ENCODE measurements at places on chromosomes 2 and 18.

GRCh38 chr2:192007581-192008228 is 160.8 kb upstream of the CAVIN2 start:
- DNase-seq = no peak

DNA sequence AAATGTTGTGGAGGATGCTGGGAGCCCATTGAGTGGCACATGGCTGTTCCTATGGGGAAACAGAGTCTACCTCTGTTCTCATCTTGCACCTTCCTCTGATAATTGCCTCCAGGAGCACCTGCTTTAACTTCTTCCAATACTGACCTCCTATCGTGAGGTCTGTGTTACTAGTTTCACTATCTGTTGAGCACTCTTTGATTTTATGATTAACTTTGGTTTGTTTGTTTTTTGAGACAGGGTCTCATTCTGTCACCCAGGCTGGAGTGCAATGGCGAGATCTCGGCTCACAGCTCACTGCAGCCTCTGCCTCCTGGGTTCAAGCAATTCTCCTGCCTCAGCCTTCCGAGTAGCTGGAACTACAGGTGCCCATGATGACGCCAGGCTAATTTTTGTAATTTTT is 12.1 kb upstream of the RFX8 start:
- no peak for DNase-seq

DNA sequence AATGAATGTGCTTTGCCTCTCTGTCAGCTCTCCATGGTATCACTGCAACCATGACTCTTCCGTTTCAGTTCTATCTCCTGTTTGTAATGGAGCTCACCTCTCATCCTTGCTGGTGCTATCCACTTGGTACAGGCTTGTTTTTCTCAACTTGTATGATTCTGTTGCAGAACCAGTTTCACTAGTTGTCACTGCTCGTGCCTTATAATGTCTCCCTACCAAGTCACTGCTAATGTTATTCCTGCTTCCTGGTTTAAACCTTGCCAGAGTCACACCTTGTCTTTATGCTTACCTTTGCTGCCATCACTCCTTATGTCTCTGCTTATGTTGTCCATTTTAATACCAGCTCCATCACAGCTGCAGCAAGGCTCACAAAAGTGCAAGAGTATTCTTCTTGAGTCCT is 1191.0 kb upstream of the LRRTM1 start:
- no peak for DNase-seq

GRCh38 chr2:235583144-235583543 is 89.3 kb downstream of the AGAP1 start:
- no peak for DNase-seq

GRCh38 chr2:38932586-38932985 is 42.9 kb downstream of the ARHGEF33 start:
- no peak for DNase-seq

DNA sequence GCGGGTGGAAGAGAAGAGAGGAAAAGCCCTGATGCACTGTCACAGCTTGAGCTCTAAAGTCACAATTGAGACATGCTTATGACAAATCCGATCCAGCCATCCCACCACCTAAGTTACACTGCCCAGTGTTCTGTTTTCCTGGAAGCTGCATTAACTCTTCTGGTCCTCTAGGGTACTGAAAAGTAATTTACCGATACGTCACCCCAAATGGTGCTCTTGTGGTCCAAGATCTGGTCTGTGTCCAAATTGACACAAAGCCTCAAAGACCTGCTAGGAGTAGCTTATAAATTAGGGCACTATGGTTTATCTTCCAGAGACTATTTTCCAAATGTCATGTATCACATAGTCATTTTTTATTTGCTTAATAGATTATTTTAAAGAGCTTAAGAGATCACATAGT is 186.7 kb upstream of the ETAA1 start:
- no peak for DNase-seq

DNA sequence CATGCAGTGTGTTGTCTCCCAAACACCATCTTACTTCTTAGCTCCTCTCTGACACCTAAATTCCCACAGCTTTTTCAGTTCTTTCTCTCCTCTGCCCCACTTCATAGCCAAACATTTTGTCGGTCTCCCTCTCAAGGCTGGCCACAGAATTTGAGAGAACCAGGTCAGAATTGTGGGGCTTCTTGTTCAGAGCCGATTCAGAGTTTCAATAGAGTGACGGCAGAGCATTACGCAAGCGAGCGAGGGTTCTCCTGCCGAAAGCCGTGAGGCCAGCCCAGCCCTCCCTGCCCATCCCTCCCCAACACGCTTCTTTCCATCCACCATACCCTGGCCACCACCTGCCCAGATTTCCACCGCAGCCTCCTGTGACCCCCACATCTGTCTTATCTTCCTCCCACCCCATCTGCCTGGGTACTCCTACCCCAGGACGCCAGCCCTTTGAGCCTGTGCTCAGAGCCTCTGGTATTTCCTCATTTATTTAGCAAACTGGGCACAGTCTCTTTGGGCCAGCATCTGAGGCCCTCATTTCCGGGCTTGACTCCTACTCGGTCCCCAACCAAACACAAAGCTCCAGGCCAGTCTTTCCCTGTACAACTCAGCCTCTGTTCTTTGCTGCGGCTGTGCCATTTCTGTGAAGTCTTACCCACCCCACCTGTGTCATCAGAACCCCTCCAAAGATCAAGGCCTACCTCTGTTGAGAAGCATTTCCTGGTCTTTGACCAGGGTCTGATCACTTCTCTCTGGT is 70.0 kb upstream of the MAP4K4 start:
- no peak for DNase-seq

DNA sequence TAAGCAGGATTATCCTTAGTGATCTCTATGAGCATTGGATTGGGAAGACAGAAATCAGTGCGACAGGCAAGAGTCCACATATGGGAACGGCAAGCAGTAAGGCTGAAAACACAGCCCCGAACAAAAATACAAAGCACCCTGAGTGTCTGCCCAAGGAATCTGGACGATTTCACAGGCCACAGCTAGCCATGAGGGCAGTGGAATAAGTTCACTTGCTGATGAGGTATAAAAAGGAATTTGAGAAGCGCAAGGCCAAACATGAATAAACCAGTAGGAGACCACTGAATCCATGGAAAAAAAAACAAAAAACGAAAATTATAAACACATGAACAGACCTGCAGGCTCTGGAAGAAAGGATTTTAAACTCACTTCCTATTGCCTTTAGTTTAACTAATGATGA is 24.3 kb downstream of the WDSUB1 start:
- no peak for DNase-seq

DNA sequence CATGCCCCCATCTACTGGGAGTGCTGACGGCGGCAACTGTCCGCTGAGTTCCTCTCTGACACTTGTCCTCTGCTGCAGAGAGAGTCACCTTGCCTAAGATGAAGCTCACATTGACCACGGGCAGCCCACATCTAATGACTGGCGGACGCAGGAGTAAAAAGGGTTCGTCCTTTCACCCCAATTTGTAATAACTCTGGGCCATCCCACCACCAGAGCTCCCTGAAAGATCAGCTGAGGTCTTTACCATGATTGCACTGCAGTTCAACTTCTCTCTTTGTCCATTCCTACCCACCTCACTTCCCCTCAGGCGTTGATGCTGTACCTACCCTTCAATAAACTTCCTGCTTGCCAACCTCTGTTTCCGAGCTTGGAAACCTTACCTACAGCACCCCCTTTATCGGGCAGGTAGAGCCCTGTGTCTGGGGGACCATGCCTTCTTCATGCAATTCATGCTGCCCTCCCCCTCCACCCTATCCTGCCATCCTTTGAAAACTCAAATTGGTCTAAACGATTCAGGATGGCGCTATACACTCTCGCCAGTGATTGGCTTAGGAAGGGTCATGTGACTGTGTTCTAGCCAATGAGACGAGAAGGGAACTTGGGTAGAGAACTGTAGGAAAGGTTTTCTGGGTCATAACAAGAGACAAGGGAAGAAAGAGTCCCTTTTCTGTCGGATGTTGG is 10.3 kb upstream of the B3GNT2 start:
- no peak for DNase-seq

- DNase-seq = no peak
Measured at GRCh38 chr18:10184776-10185175, 269.7 kb upstream of the APCDD1 start.

GRCh38 chr2:118993392-118993752 is 51.4 kb downstream of the MARCO start:
- DNase-seq = no peak

DNA sequence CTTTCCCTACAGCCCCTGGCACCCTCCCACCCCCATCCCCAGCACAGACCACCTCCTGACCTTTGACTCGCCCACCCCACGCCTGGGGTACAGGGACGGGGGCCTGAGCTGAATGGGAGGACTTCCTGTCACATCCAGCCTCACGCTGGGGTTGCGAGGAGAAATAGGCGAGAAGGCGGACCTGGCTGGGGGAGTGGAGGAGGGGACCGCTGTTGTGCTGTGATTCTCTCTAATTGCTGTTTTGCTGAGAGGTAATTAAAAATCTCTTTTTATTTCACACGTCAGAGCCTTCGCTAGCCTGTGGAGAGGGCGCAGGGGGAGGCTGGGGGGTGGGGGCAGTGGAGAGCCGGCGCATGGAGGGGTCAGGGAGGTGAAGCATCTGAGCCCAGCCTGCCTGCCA is 9.7 kb upstream of the ECEL1 start:
- no peak for DNase-seq

GRCh38 chr18:2468051-2468450 is 103.3 kb downstream of the METTL4 start:
- no peak for DNase-seq

DNA sequence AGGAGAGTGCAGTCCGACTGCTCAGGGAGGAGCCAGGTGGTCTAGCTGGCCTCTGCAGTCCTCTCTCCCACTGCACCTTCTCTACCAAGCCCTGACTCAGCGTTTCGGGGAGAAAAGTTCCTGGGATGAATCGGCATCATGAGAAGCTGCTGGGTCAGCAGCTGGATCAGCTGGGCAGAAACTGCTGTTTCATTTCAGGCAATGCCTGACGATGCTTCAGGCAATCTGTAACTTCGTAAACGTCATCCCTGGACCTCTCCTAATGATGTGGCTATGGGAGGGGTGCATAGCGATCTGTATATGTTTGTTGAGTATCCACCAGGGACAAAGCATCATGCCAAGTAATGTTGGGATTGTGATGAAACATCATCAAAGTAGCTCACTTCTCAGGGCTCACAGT is 20.7 kb downstream of the LIPG start:
- DNase-seq = no peak

DNA sequence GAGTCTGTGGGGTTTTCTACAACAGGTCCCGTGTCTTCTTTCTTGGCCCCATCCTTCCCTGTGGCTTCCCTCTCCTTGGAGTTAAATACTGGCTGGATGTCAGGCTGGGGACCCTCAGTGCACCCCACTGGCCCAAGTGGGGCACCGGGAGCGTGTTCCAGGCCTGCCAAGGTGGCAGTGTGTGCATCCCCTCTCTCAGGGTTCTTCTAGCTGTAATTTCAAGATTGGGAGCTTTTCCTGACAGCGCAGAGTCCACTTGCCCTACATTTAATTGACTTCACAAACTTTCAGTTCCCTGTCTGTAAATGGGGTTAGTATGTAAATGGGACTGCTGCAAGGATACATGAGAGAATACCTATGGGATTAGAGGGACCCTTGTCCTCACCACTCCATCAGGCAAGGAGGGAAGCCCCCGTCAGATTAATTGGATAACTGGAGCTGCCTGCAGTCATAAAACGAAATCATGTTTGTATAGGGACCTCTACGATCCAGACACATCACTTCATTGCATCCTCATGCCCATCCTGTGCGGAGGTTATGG is 66.6 kb downstream of the IL1R2 start:
- DNase-seq = no peak

- no peak for DNase-seq
Measured at GRCh38 chr2:127082974-127083373, 24.0 kb downstream of the BIN1 start.

- no peak for DNase-seq
Measured at GRCh38 chr2:50597206-50597605, 434.7 kb downstream of the NRXN1 start.

All from CD4-positive, alpha-beta T cell treated with Interleukin-4 for 4 hours (primary cell).